ENCODE measurements at places on chromosomes 12 and 14.
A peak's percentile ranks its signal among the peaks of the same experiment; 100 is the strongest.

GRCh38 chr12:12803186-12803585 lies 10.0 kb upstream of the DDX47 start:
- H3K27ac ChIP-seq, result no peak overlapping the region
- DNase-seq, result no peak
- H3K36me3 ChIP-seq, result no peaks in the 10 kb centered on the region
- H3K27me3 ChIP-seq, result peaks cover 2% of the 10 kb centered on the region

DNA sequence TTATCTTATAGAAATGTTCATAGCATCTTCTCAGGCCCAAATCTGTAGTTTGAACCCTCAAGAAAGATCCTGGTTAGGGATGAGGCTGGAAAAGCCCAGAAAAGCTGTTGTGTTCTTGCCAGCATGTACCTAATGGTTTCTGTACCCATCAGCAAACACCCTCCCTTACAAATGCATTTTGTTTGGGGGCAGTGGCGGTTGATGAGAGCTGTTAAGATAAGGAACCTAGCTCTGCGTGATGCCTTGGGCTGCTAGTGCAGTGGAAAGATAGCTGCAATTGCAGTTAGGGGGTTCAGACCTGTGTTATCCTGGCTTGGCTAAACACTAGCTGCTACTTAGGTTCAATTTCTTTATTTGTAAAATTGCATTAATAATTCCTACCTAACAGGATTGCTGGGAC lies 3.6 kb downstream of the TPH2 start:
- no peak overlapping the region for H3K27ac ChIP-seq
- H3K4me3 ChIP-seq, result no peak overlapping the region
- no peaks in the 10 kb centered on the region for H3K36me3 ChIP-seq
- peaks cover 29% of the 10 kb centered on the region for H3K4me1 ChIP-seq
- no peak for DNase-seq

DNA sequence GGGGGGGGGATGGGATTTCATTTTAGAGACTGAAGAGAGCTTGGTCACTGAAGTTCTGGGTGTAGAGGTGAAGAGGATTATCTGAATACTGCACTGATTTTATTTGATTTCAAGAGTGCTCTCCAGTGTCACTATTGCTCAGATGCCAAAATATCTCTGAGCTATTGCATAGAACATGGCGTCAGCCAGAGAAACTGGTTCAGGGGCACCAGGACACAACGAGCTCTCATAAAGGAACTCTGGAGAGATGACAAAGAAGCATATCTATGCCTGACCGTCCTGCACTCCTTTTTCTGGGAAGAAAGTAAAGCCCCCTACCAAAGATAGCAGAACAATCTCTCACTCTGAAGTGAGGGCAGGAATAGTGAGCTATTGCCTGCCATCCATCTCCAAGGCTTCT lies 2.0 kb downstream of the SLC7A8 start:
- no peak for DNase-seq
- no peaks in the 10 kb centered on the region for H3K4me1 ChIP-seq
- H3K4me3 ChIP-seq, result no peak overlapping the region
- no peaks in the 10 kb centered on the region for H3K27me3 ChIP-seq
- no peak overlapping the region for H3K27ac ChIP-seq

DNA sequence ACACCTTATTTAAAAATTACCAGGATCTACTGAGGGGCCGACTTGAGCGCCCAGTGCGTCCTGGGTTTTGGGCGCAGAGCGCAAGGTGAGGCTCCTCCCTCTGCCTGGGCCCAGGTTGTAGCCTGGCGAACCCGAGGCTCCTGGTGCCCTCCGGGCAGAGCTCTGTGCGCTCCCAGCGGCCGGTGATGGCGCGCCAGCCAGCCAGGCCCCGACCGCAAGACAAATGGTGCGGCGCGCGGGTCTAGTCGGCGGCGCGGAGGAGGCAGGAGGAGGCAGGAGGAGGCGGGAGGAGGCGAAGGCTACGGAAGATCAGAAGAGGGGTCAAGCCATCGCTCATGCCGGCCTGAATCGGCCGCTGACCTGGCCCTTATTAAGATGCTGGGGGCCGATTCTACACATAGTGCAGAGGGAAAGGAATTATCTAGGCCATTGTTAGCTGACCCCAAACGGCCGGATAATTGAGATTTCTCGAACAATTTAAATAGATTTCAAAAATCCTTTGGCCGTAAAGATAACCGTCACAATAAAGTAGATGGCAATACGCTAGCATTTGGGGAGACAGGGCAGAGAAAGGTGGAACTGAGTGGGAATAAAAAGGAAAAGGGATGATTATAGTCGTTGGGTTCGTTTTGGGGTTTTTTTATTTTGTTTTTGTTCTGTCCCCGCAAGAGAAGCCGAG lies 2.8 kb downstream of the TBX5 start:
- no peaks in the 10 kb centered on the region for H3K36me3 ChIP-seq
- H3K4me1 ChIP-seq, result peaks cover 23% of the 10 kb centered on the region
- H3K4me3 ChIP-seq, result peak overlapping the region; percentile 57
- no peak overlapping the region for H3K27ac ChIP-seq
- peaks cover 44% of the 10 kb centered on the region for H3K27me3 ChIP-seq

DNA sequence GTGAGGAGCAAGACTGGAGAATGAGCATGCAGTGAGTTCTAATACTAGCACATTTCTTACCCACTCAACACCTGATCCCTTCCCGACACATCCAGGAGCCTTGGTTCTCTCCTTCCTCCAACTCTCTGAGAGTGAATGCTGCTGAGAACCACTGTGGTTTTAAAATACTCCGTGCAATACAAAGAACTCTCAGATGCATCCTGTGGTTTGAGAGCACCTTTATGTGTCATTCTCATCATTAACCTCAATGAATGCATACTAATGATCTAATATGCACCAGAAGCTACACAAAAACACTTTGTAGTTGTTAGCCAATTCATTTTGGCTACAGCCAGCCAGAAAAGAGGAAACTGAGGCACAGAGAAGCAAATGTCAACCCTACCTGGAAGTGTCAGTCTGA lies 87.6 kb downstream of the GALNT8 start:
- H3K4me3 ChIP-seq, result no peak overlapping the region
- no peak for DNase-seq
- no peak overlapping the region for H3K27ac ChIP-seq
- H3K27me3 ChIP-seq, result peaks cover 15% of the 10 kb centered on the region
- peaks cover 26% of the 10 kb centered on the region for H3K4me1 ChIP-seq

GRCh38 chr14:84750763-84751554 lies 779.0 kb upstream of the FLRT2 start:
- peaks cover 14% of the 10 kb centered on the region for H3K4me1 ChIP-seq
- DNase-seq, result no peak
- no peak overlapping the region for H3K4me3 ChIP-seq
- no peaks in the 10 kb centered on the region for H3K36me3 ChIP-seq
- no peak overlapping the region for H3K27ac ChIP-seq
- peaks cover 1% of the 10 kb centered on the region for H3K27me3 ChIP-seq

DNA sequence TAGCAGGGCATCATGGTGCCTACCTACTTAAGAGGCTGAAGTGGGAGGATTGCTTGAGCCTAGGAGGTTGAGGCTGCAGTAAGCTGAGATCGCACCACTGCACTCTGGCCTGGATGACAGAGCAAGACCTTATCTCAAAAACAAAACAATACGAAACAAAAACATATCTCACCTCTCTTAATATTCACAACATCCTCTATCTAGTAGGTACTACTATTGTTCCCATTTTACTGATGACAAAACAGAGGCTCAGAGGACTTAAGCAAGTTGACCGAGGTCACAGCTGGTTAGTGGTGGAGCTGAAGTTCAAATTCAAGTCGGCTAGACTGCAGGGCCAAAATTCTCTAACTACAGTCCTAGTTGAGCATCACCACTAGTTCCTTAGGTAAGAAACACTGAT lies 172.3 kb upstream of the EEA1 start:
- no peaks in the 10 kb centered on the region for H3K27me3 ChIP-seq
- DNase-seq, result no peak
- H3K4me3 ChIP-seq, result no peak overlapping the region
- H3K27ac ChIP-seq, result no peak overlapping the region
- H3K4me1 ChIP-seq, result no peaks in the 10 kb centered on the region
- H3K36me3 ChIP-seq, result no peaks in the 10 kb centered on the region

DNA sequence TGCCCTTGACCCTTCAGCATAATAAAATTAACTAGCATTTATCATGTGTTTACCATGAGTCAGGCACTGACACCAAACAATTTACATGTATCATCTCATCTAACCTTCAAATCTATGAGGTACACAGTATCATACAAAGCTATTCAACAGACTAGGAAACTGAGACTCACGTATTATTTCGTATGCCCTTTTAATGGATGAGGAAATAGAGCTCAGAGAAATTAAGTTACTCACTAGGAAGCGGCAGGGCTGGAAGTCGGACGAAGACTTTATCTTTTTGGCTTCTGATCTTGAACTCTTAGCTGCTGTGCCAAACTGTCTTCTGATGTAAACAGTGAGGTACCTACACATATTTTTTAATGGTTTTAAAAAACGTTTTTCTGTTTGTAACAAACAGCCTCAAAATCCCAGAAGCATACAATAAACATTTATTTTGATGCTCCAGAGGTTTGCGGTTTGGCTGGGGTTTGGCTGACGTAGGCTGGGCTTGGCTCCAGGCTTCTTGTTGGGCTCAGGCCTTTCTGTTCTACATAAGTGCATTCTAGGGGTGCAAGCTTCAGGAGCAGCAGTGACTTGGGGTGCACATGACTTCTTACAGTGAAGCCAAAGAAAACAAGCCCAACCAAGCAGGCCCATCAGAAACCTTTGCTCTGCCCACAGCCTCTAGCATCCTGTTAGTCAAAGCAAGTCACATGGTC lies 184.7 kb downstream of the TBX5 start:
- H3K36me3 ChIP-seq, result no peaks in the 10 kb centered on the region
- no peaks in the 10 kb centered on the region for H3K27me3 ChIP-seq
- DNase-seq, result no peak
- H3K27ac ChIP-seq, result no peak overlapping the region
- no peaks in the 10 kb centered on the region for H3K4me1 ChIP-seq

DNA sequence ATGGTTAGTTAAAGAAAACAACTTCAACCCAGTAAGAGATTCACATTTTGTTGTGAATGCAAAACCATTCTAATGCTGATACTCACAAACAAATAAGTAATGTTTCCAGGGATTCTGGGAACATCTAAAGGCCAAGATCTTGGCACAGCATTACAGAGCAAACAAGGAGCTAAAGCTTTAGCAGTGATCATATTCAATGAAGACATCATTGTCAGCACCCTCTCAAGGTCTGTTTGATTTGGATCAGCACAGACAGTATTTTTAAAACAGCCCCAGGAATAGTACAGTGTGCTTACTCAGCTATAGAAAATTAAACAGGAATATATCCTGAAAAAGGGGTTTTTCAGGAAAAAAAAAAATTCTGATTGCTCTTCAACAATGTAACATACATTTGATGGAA lies 71.4 kb downstream of the TMEM260 start:
- H3K4me3 ChIP-seq, result no peak overlapping the region
- H3K27me3 ChIP-seq, result no peaks in the 10 kb centered on the region
- DNase-seq, result no peak
- no peak overlapping the region for H3K27ac ChIP-seq
- H3K4me1 ChIP-seq, result no peaks in the 10 kb centered on the region

DNA sequence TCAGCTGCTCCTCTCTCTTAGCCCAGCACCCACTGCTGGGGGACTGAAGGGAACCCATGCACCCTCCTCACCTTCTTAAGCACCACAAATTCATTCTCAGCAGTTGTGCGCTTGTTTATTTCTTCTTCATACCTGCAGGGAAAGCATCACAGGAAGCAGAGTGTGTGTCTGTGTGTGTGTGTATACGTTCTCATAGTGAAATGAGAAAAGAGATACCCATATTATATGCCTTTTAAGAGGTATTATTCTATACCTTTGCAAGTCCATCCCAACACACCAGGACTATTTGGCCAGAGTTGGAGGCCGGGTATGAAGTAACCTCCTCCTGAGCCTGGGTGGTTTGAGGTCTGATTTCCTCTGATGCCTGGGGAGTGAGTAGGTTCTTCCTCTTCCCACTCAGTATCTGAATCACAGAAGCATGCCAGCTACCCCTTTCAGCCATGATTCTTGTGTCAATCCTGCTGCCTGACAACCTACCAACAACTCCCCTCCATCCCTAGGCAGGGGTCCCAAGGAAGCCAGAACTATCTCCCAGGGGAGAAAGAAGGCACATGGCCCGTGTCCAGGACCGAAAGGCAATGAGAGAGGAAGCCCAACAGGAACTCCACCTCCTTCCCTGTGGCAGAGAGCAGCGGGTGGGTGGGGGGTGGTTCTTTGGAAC lies 3.0 kb downstream of the KRT73 start:
- H3K36me3 ChIP-seq, result no peaks in the 10 kb centered on the region
- DNase-seq, result no peak
- H3K4me1 ChIP-seq, result peaks cover 13% of the 10 kb centered on the region
- H3K4me3 ChIP-seq, result no peak overlapping the region

DNA sequence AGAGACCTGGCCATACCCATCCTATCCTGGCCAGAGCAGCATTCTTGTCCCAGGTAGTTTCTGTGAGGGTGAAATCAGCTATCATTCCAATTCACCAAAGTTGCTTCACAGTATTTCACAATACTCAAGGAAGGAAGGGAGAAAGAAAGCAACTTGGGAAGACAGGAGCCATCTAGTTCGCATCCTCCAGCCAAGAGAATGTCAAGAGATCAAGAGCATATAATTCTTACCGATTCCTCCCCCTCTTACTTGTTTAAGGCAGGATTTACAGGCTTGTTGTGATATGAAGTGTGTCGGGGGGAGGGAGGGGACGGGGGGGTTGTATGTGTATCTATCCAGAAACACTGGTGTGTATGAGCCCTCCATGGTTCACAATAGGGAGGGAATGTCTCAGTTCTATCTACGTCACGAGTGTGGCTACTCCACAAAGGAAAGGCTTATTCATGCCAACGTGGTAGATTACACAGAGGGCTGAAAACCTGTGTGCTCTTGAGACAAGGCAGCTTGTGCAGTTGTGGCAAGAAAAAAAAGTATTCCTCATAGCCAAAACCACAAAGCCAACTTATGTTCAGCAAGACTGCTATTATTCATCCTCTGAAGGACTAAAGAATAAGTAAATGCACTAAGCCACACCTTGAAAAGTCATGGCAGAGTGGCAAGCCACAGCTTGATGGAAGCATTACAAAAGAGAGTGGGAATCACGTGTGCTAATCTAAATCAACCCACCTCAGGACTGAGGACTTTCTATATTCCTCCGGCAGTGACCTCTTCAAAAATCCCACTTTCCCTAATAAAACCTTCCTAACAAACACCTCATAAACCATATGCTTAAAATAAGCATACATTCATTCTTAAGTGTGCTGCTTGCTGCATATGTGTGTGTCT lies 35.0 kb downstream of the CORO1C start:
- peak overlapping the region; percentile 5 for H3K4me3 ChIP-seq
- H3K4me1 ChIP-seq, result peaks cover 80% of the 10 kb centered on the region
- DNase-seq, result no peak
- H3K27ac ChIP-seq, result peak overlapping the region; percentile 67
